ENCODE measurements at places on chromosomes 4 and X.
A peak's percentile ranks its signal among the peaks of the same experiment; 100 is the strongest.

GRCh38 chrX:78517124-78517523 is 142.0 kb downstream of the RTL3 start:
- no peak for DNase-seq

DNA sequence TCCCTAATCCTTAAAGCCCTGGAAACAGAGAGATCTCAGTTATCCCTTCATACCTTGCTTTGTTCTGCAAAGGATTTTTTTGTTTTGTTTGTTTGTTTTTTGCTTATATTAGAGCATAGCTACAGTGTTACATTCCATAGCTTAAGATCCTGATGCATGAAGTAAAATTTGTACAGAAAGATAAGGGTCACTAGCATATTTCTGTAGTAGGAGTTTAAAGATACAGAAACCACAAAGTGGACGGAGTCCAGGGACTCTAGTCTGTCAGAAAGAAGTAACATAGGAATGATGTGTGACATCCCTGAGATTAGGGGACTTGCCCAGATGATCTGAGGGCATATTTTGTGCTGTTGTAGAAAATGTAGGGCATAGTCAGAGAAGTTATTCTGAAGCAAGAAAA is 151.9 kb upstream of the PLAC1 start:
- no peak for DNase-seq

- no peak for DNase-seq
Measured at GRCh38 chrX:105117621-105118020, 102.9 kb downstream of the TEX13A start.

- peak; percentile 65 for DNase-seq
Measured at GRCh38 chr4:74932832-74933561, at the start of gene PARM1. TSS of gene PARM1 (plus strand) at chr4:74933116. CDS start at chr4:74933328, 212 bp downstream.

- DNase-seq = no peak
Measured at GRCh38 chr4:1385373-1386340, 20.6 kb downstream of the NKX1-1 start.

GRCh38 chr4:1492651-1493539 is 86.7 kb upstream of the NKX1-1 start:
- no peak for DNase-seq

- no peak for DNase-seq
Measured at GRCh38 chrX:39613482-39613995, 484.2 kb downstream of the BCOR start.
